ENCODE measurements at places on chromosomes 13 and 19. TPM values are rescaled to one million over a fixed set of nuclear protein-coding genes. Genes with fewer than 3 reads are reported as not detected.

Gene RNF17
- polyA plus RNA-seq = not detected

Gene PSMC4
- 98.9 TPM for polyA plus RNA-seq

Gene NKPD1
- polyA plus RNA-seq = not detected

Gene MYH14
- not detected for polyA plus RNA-seq

Gene AKAP8L
- 99.6 TPM for polyA plus RNA-seq

Gene SHISA2
- polyA plus RNA-seq = not detected

Gene ZNF497
- polyA plus RNA-seq = 2.1 TPM

Gene ZNF98
- not detected for polyA plus RNA-seq

Gene LILRA6
- 0.18 TPM for polyA plus RNA-seq

Gene ISOC2
- polyA plus RNA-seq = 40.0 TPM

Gene SULT2A1
- polyA plus RNA-seq = not detected

Gene GTF2F2
- 12.0 TPM for polyA plus RNA-seq

Gene PGLYRP1
- polyA plus RNA-seq = not detected

Gene CD70
- polyA plus RNA-seq = 28.4 TPM

Measured in IgD-negative memory B cell (primary cell).